Left renal pelvis (tissue), 4 donors: ENCODE measurements at places on chromosomes 7 and 10.

GRCh38 chr10:28806951-28807759 is 129.8 kb downstream of the BAMBI start:
- no peak for DNase-seq

GRCh38 chr10:108566316-108567107 is 1356.8 kb downstream of the XPNPEP1 start:
- no peak for DNase-seq

DNA sequence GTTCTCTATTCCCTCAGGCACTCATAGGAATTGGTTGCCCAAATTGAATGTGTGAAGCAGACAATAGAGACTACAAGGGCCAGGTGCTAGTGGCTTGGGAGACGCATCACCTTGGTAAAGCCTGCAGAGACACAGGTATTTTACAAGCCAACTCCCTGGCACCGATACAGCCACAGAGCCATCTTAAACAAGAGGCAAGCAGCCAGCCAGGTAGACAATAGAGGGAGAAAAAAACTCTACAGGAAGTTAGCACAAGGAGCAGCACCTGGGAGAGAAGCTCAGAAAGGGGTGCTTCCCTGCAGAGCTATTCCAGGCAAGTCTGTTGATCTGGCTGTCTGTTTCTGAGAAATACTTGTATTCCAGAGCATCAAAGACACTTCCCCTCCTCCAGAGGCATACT is 43.0 kb upstream of the CDK1 start:
- DNase-seq, result no peak

DNA sequence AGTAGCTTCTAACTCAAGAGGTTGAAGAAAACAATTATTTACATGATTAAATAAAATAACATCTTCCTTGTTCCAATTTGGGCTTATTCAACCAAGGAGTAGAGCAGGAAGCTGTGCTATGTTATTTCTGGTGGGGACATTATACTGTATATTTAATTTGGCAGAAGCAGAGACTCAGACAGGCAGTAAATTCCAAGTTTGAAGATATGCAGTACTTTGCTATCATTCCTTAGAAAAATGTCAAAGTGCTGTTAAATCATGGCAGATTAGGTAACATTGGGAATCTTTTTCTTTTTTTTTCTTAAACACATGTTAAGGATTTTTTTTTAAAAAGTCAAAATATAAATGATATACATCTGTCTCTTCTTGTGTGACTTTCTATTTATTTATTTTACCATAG is 190.1 kb downstream of the SUGCT start:
- no peak for DNase-seq

- DNase-seq, result peak; percentile 37
Measured at GRCh38 chr7:106717955-106718871, 57.3 kb upstream of the CCDC71L start.

DNA sequence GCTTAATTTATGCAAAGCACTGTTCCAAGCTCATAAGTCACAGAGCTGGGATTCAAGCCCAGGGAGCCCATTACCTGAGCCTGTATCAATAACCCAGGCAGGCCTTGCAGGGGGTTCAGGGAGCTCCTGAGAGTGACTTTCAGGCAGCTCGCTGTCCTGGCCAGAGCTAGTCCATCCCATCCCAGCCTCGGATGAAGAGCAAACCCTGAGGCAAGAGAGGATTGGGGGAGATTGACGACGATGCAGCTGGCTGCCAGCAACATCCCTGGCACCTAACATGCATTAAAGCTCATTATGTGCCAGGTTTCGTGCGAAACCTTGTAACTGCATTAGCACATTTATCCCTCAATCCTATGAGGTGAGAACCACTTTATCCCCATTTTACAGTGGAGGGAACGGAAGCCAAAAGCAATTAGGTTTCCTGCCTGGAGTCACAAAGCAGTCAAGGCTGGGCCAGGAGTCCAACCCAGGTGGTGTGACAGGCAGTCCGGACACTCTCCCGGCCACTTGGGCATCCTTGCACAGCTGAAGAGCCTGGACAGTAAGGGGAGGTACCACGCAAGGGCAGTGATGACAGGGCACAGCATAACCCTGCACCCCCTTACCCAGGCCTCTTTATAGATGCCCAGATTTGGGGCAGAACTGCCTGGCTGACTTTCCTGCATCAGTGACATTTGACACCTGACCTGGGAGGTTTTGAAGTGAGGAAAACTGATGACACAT is 129.8 kb upstream of the CHST15 start:
- DNase-seq, result no peak

DNA sequence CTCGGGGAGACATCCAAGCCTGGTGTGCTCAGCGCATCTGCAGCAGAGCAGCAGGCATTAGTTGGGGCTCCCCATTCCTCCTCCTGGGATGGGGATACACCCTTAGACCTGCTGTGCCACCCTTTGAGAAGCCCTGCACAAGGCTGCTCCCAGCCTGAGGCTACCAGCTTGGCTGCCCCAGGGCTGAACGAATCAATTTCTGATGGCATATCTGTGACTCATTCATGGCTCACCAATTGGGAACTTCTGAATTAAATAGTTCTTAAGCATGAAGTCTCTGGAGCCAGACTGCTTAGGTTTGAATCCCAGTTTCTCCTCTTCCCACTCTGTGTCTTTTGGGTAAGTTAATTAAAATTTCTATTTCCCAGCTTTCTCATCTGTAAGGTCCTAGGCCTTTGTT is 16.3 kb upstream of the GLI3 start:
- no peak for DNase-seq
